Sciatic nerve (tissue), 2 donors: ENCODE measurements at places on chromosomes 5 and 9. TPM values are rescaled to one million over a fixed set of nuclear protein-coding genes. Genes with fewer than 3 reads are reported as not detected.

GRCh38 chr5:37816331-37816730 is 23.5 kb downstream of the GDNF start:
- no peak for DNase-seq

DNA sequence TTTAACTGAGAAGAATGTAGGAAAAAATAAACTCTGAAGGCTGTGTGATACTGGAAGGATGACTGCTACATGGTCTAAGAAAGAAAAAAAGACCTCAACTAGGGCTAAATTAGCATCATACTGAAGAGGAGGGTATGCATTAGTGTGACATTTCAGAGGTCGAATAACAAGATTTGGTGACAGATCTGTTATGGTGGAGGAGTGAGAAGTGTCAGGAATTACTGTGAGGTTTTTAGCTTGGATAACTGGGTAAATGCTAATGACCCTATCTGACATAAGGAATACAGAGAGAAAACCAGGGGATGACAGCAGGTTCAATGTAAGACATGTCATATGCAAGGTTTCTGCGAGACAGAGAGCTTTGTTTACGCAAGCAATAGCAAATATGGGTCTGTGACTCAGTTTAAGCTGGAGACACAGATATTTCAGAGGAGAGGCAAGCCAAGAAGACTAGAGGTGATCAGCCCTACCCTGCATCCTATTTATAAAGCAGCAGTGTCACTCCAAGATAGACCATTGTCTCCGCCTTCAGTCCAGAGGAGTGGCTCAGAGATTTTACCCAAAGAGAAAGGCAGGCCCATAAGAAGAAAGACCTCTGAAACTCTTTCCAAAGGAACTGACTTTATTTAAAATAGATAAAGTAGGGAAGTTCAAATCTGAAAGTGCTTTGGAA is 44.3 kb downstream of the FBN2 start:
- DNase-seq, result no peak

DNA sequence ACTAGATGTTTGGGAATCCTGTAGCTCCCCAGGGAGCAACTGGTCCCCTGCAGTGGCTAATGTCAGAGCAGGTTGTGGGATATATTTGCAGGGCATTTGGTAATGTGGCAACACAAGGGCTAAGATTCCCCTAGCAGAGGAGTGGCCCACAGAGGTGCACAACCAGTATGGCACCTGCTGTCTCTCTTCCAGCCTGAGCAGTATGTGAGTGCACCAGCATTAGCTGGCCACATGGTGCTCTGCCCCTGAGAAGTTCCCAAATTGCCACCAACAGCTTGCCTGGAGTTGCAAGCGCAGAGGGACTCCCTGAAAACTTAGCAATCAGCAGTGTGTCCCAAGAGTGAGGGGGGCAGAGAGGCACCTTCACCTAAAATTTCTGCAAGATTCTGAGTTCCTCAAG is 53.2 kb upstream of the SNCAIP start:
- no peak for DNase-seq

DNA sequence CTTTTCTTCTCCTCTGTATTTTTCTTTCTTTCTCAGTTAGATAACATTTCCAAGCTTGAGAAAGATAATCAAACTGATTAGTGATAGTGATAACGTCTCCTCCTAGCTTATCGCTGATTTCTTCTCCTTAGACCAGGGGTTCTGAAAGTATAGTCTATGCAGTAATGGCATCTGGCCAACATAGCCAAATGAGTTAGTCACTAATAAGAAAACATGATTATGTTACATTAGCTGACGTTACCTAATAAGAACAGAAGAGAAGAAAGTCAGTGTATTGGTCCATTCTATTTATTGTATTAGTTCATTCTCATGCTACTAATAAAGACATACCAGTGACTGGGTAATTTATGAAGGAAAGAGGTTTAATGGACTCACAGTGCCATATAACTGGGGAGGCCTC is 111.2 kb downstream of the STRBP start:
- DNase-seq, result no peak

- no peak for DNase-seq
Measured at GRCh38 chr5:100165309-100165708, 369.9 kb upstream of the FAM174A start.

PIP5KL1 gene
- total RNA-seq, result 2.0 TPM
